Fibroblast of skin of back (primary cell): ENCODE measurements at places on chromosomes 1 and 21.

GRCh38 chr1:167789501-167789900 is 67.7 kb downstream of the MPZL1 start:
- no peak for DNase-seq

DNA sequence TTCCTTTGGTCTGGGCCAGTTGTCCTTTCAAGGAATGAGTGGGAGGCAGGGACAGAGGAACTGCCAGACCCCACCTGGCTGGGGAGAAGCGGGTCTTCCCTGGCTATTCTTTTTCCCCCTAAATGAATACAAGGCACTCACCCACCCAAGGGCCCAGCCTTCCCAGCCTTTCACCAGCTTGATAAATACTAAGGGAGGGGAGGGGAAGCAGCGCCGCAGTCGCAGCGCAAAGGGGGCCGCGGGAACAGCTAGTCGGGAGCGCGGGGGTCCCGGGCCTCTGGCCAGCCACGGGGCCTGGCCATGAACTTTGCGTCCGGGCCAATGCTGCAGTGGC is 91.3 kb upstream of the VAMP3 start:
- DNase-seq, result no peak

DNA sequence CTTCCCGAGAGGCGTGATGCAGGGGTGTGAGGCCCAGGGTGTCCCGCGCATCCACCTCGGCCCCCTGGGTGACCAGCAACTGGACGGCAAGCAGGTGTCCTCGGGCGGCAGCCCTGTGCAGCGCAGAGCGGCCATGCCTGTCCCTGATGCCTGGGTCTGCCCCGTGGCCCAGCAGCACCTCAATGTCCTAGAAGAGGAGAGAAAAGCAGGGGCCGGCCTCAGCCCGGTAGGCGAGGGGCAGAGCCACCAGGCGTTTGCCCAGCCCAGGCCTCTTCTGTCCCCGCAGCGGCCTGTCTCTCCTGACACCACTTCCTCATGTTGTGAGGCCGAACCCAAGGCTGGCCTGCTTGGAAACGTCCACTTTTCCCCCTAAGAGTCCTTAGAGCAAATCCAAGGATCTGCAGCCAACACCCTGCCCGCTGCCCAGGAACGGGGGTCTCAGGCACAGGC is 1.7 kb downstream of the ANKRD65 start:
- no peak for DNase-seq

GRCh38 chr1:203447151-203447550 is 28.5 kb upstream of the PRELP start:
- no peak for DNase-seq

DNA sequence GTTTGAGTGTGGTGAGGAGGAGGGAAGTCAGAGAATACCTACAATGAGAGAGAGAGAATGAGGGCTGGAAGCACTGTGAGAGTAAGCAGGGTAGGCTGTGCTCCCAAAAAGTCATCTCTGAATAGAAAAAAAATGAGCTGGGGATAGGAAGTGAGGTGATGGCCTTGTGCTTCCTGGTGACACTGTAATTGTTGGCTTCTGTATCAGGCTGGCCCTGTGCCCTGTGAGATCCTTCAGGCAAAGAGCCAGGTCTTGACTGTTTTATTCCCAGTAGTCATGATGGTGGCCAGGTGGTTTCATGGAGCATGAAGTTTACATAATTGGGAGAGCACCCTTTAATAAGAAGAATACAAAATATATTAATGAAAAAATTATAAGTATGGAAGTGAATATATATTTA is 20.4 kb upstream of the SPATA6 start:
- DNase-seq, result no peak

- no peak for DNase-seq
Measured at GRCh38 chr1:45998020-45998617, 134.3 kb downstream of the PIK3R3 start.

DNA sequence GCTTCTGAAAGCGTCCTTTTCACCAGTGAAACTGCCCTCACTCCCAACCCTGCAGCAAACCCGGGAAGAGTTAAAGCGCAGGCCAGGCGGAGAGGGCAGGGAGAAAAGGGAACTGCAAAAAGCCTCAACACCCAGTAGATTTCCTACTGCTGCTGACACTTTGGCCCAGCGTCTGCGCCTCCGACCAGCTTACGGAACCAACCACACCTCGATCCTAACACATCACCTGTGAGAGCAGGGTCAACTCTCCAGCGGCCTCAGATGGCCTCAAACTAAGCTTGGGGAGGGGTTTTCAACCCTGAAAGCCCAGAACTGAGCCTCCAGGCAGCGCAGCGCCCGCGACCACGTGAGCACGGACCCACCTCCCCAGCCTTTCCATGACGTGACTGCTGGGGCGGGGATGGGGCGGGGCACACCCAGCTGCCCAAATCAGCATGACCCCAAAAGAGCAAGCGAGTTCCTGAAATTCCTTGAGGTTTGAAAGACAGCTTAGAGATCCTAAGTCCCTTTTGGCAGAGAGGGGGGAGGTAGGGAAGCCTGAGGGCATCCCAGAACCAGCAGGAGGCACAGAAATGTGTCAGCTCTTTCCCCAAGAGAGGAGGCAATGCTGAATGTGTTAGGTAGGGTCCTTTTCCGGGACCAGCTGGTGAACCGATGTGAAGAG is 59.1 kb downstream of the ITPKB start:
- DNase-seq, result peak; percentile 86

DNA sequence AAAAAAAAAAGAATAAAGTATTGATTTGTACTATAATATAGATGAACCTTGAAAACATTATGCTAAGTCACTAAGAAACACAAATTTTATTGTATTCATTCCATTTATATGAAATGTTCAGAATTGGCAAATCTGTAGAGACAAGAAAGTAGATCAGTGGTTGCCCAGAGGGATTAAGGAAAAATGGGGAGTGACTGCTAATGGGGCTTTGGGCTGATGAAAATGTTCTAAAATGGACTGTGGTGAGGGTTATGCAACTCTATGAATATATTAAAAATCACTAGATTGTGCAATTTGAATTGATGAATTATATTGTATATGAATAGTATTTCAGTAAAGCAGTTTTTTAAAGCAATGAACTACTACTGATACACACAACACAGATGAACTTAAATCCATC is 10.0 kb downstream of the GDAP2 start:
- no peak for DNase-seq

DNA sequence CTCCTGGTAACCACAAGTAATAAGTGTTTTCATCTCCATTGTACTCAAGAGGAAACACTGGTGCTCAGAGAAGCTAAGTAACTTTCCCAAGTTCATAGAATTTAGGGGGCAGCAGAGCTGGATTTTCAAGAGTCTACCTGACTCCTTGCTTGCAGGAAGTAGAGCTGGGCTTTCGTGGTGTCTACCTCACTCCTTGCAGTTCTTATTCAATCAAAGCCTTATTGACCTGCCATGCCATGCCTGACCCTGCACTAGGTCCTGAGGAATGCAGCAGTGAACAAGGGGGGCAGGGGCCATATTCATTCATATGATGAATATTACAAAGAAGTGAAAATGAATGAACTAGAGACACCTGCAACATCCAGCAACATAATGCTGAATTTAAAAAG is 93.3 kb downstream of the GLIS1 start:
- DNase-seq, result no peak

DNA sequence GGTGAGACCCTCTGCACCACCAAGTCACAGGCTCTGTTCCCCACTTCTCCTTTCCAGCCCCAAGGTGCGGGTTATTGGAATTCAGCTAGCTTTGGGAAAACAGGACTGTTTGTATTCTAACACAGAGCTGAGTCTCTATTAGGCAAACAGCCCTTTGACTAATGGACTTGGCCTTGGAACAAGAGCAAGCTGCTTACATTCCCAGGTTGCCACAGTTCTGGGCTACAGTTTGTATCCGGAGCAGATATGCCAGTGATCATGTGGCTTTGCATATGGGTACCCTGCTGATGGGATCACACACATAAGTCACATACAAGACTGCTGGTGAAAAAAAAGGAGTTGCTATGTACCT is 110.5 kb upstream of the COA6 start:
- DNase-seq, result no peak

DNA sequence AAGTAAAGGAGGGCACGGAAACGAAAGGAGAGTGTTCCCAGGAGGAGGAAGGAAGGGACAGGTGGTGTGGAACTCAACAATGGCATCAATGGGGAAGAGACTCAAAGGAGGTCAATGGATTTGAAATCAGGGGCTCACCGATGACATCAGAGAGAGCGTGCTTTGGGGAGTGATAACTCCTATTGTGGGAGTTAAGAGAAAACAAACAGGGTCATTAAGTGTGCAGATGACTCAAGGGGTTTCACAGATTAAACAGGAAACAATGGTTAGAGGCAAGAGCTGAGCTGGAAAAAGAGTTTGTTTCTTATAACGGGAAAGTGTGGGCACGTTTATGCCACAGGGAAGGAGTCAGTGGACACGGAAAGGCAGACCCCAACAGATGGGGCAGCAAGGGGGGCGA is 629.1 kb downstream of the SMYD3 start:
- no peak for DNase-seq

GRCh38 chr1:51719146-51719545 is 102.3 kb downstream of the OSBPL9 start:
- no peak for DNase-seq

GRCh38 chr1:53654216-53655210 is 84.5 kb downstream of the GLIS1 start:
- DNase-seq, result peak; percentile 86

DNA sequence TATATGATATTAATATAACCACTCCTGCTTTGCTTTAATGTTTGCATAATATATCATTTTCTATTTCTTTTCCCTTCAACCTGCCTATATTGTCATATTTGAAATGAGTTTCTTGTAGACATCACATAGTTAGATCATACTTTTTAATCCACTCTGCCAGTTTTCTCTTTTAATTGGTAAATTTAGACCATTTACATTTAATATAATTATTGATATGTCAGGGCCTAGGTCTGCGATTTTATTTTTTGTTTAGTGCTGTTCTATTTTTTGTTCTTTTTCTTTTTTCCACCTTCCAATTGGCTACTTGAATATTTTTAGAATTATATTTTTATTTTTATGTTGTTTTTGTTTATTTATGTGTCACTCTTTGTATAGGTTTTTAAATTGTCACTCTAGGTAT is 213.3 kb downstream of the C1orf94 start:
- DNase-seq, result no peak

GRCh38 chr1:37602750-37603694 is 7.3 kb upstream of the GNL2 start:
- DNase-seq, result peak; percentile 42

DNA sequence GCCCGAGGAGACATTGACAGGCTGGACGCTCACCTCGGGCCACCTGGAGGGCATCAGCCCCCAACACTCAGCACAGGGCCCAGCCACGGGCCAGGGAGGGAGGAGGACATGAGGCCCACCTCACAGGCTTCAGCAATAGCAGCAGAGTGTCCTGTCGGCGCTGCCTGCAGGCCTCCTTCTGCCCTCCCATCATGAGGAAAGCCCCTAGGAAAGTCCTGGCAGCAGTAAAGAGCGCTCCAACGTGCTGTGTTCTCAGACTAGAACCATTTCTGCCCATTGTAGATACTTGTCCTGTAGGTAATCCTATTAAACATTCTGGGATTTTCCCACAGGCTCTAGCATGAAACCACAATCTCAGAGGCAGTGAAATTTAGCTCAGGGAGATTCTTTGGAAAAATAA is 62.0 kb upstream of the GALNT2 start:
- DNase-seq, result no peak

GRCh38 chr1:230860617-230861384 is 7.5 kb downstream of the C1orf198 start:
- DNase-seq, result no peak

DNA sequence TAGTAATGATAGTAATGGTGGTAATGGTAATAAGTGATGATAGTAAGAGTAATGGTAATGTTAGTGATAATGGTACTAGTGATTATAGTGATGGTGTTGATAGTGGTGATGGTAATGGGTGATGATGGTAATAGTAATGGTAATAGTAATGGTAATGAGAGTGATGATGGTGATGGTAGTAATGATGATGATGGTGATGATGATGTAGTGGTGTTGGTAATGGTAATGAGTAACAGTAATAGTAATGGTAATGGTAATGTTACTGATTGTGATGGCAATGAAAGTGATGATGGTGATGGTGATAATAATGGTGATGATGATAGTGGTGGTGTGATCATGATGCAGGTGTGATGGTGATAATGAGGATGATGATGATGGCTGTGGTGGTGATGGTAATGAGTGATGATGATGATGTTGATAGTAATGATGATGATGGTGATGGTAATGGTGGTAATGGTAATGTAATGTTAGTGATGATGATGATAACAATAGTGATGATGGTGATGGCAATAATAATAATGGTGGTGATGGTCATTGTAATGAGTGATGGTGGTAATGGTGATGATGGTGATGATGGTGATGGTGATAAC is 235.0 kb downstream of the MATN1 start:
- DNase-seq, result no peak

DNA sequence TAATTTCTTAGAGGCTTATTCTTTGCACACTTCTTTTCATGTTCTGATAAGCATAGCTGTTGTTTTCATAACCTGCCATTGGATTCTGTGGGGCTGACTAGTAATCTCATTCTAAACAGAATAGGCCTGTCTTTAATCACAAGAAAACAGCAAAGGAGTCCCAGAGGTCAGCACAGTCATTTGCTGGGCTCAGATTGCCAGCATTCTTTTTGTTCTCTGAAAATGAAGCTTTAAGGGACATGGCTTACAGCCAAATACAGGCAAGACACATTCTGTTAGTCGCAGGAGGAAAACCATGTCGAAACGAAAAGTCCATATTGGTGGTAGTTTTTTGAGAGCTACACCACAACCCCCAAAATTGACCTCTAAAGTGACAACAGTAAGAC is 75.0 kb downstream of the MRPS6 start:
- peak; percentile 37 for DNase-seq

- no peak for DNase-seq
Measured at GRCh38 chr1:40786171-40786994, 2.8 kb downstream of the KCNQ4 start.

DNA sequence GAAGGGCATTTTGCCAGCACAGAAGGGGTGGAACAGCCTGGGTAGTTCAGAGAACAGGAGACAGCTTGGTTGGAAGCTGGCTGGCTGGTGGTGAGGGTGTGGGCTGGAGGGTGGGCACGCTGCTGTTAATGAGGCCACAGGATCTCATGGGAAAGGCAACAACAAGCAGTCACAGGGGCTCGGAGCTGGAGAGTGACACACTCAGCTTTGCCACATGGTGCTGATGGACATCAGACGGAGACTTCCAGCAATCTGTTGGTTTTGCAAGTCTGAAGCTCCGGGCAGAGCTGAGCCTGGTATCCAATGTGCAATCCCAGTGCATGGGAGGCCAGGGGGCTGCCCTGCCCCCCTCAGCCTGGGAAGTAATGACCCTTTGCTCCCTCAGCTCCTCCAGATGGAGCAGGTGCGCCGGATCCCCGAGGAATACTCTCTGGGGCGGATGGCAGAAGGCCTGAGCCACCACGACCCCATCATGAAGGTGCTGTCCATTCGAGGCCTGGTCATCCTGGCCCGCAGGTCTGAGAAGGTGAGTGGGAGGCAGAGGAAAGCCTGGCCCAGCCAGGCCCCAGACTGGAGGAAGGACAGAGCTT is 15.6 kb upstream of the TTC4 start:
- no peak for DNase-seq

DNA sequence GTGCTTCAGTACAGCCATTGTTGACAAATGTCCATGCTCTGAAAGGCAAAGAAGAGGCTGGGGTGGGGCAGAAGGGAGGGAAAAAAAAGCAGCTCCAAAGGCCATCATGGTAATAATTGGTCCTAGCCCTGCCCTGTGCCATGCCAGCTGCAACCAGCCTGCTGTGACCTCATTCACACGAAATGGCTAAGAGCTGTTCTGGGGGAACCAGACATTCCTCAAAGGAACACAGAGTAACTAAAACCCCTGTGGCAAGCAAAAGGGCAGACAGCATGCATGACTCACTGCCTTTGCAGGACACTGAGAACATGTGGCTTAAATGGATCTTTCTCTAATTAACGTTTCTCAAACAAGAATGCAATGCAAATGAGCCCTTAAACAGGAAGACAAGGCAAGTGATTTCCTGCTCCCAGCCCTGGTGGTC is 42.3 kb downstream of the STYXL2 start:
- peak; percentile 31 for DNase-seq
